ENCODE measurements at places on chromosomes 3 and 15. TPM values are rescaled to one million over a fixed set of nuclear protein-coding genes. Genes with fewer than 3 reads are reported as not detected.

ASB14 gene
- total RNA-seq = not detected

TNIK gene
- 4.3 TPM for total RNA-seq

CNTN6 gene
- total RNA-seq = not detected

DNA sequence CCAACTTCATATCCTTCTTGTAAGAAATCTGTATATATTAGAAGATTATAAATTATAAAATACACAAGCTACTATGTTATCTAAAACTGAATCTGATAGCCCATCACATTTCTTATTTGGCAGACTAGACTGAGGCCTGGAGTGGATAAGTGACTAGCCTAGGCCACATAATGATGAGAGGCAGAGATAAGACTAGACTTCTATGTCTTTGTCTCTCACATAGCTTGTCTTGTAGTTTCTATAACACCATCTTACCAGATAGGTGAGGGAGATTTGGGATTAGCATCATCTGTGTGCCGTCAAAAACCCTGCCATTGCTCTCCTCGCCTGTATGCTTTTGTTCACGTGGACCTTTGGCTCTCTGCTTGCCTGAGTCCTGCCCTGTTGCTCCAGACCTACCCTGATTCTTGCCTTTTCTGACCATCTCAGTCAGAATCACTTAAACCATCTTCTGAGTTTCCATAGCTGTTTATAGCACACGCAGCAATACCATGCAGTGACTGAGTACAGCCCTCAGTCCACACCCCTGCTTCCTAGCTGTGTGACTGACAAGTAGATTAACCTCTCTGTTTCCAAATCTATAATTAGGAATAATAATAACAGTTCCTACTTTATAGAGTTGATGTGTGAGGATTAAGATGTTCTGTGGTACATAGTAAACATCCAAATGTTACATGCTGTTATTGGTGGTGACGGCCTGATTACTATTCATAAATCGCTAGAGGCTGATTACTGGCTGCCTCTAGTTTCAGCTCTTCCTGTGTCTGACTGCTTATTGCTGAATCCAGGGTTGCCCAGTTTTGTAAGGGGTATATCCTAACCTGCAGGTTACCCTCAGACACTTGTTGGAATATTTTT is 49.7 kb downstream of the PDE8A start:
- no peak overlapping the region for H3K4me3 ChIP-seq
- no peak for DNase-seq
- H3K27me3 ChIP-seq = no peaks in the 10 kb centered on the region
- H3K36me3 ChIP-seq = no peaks in the 10 kb centered on the region

GRCh38 chr3:163538387-163538786 is 1539.9 kb downstream of the SI start:
- no peak overlapping the region for H3K4me3 ChIP-seq
- no peaks in the 10 kb centered on the region for H3K27me3 ChIP-seq
- no peak for DNase-seq
- no peaks in the 10 kb centered on the region for H3K36me3 ChIP-seq
- H3K27ac ChIP-seq = no peak overlapping the region
- H3K4me1 ChIP-seq = no peaks in the 10 kb centered on the region

GRCh38 chr3:193943200-193943599 is 192.7 kb upstream of the HES1 start:
- DNase-seq = no peak
- no peak overlapping the region for H3K4me3 ChIP-seq
- H3K27me3 ChIP-seq = no peaks in the 10 kb centered on the region
- H3K4me1 ChIP-seq = peaks cover 6% of the 10 kb centered on the region
- no peaks in the 10 kb centered on the region for H3K36me3 ChIP-seq

- H3K4me1 ChIP-seq = peaks cover 8% of the 10 kb centered on the region
- no peak for DNase-seq
- H3K36me3 ChIP-seq = peaks cover 4% of the 10 kb centered on the region
- no peak overlapping the region for H3K27ac ChIP-seq
- H3K27me3 ChIP-seq = no peaks in the 10 kb centered on the region
- no peak overlapping the region for H3K4me3 ChIP-seq
Measured at GRCh38 chr3:62238431-62238830, 134.9 kb downstream of the FEZF2 start.

- DNase-seq = no peak
- no peak overlapping the region for H3K4me3 ChIP-seq
- H3K27ac ChIP-seq = no peak overlapping the region
- no peaks in the 10 kb centered on the region for H3K27me3 ChIP-seq
- H3K4me1 ChIP-seq = peaks cover 3% of the 10 kb centered on the region
- no peaks in the 10 kb centered on the region for H3K36me3 ChIP-seq
Measured at GRCh38 chr3:35659768-35660167, 20.4 kb downstream of the ARPP21 start.

- H3K4me3 ChIP-seq = no peak overlapping the region
- H3K36me3 ChIP-seq = no peaks in the 10 kb centered on the region
- H3K27me3 ChIP-seq = no peaks in the 10 kb centered on the region
- H3K27ac ChIP-seq = peak overlapping the region; percentile 56
- DNase-seq = no peak
Measured at GRCh38 chr3:194571491-194572142, 61.6 kb downstream of the TMEM44 start.

DNA sequence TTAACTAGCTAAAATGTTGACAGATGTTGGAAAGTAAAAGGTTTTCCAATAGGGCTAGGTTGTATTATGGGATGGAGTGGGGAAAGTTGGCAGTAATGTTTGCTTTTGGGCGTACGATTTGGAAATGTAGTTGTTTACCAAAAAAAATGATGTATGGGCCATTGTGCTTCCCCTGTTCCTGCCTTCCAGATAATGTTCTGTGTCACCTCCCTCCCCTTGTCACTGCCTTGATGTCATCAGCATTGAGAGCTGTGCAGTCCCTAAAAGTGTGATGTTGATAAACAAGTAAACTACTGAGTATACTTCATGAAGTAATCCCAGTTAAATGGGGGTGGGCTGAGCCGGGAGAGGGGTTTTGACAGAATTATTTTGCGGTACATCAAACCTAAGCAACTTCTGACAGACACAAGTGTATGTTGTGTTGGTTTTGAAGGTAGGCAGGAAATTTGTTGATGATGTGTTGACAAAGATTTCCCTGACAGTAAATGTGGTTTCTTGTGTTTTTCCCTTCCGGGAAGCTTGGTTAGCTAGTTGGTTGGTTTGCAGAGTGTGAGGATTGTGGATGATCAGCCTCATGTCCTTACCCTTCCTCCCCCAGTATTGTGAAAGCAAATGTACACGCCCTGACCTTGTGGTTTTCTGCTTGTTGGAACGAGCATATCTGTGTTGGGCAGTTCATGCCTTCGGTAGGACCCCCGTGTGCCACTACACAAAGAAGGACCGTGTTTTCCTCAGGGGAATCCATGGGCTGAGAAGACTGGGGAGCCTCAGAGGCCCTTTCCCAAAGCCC is 87.3 kb downstream of the PGPEP1L start:
- no peaks in the 10 kb centered on the region for H3K27me3 ChIP-seq
- no peak overlapping the region for H3K4me3 ChIP-seq
- peaks cover 6% of the 10 kb centered on the region for H3K4me1 ChIP-seq
- H3K36me3 ChIP-seq = peaks cover 77% of the 10 kb centered on the region

DNA sequence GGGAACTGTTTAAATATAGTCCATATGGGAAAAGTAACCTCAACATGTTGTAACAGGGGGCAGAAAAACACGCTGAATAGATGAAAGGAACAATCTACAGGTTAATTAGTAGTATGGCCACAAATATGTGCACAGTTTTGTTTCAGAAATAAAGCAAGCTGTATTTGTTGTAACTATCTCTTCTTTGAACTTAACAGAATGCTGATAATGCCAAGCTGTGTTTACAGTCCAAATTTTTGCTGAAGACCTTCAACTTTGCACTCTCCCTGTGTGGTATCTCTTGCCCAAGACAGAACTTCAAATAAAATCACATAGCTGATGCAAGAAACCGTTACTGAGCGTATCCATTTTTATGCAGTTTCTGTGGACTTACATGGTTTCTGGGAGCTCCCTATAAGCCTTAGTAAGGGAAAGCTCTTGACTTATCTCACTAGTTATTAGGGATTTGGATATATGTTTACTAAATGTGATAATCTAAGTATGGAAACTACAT is 425.4 kb upstream of the TPRG1 start:
- no peak overlapping the region for H3K27ac ChIP-seq
- H3K27me3 ChIP-seq = no peaks in the 10 kb centered on the region
- no peak for DNase-seq
- no peaks in the 10 kb centered on the region for H3K4me1 ChIP-seq

- H3K4me3 ChIP-seq = no peak overlapping the region
- no peak for DNase-seq
- H3K27ac ChIP-seq = no peak overlapping the region
- H3K27me3 ChIP-seq = no peaks in the 10 kb centered on the region
- no peaks in the 10 kb centered on the region for H3K36me3 ChIP-seq
Measured at GRCh38 chr3:16086690-16087089, 87.8 kb upstream of the GALNT15 start.

DNA sequence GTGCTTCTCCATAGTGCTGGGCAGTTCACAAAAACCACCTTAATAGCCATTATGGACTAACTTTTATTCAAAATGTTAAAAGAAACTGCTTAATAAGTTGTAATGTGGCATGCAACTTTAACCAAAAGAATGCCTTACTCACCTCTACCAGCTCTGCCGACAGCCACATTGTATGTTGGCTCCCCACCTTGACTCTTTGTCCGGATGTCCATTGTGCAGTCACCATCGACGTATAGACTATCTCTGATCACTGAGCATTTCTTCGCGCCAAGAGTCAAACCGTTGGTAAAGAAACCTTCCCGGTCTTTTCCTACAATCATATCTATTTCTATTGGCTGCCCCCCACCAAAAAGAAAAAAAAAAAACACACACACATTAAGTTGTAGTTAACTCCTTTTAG is 2.5 kb downstream of the PFN2 start:
- no peak overlapping the region for H3K4me3 ChIP-seq
- no peak overlapping the region for H3K27ac ChIP-seq
- peaks cover 5% of the 10 kb centered on the region for H3K27me3 ChIP-seq
- DNase-seq = no peak
- H3K4me1 ChIP-seq = peaks cover 22% of the 10 kb centered on the region

DNA sequence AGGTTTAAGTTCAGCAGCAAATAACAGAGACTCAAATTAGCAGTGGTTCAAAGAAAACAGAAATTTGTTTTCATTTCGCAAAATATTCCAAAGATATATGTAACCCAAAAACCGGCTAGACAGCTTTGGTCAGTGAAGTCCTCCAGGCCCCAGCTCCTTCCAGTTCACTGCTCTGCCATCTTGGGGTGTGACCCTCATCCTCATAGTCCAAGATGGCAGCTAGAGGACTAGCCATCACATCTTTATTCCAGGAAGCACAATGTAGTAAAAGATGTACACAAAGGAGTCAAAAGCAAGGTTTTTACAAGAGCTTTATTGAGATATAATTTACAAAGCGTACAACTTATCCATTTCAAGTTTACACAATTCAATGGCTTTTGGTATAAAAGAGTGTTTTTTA is 107.1 kb downstream of the LIPC start:
- DNase-seq = no peak
- H3K27ac ChIP-seq = no peak overlapping the region
- H3K36me3 ChIP-seq = no peaks in the 10 kb centered on the region
- H3K4me3 ChIP-seq = no peak overlapping the region
- no peaks in the 10 kb centered on the region for H3K4me1 ChIP-seq

DNA sequence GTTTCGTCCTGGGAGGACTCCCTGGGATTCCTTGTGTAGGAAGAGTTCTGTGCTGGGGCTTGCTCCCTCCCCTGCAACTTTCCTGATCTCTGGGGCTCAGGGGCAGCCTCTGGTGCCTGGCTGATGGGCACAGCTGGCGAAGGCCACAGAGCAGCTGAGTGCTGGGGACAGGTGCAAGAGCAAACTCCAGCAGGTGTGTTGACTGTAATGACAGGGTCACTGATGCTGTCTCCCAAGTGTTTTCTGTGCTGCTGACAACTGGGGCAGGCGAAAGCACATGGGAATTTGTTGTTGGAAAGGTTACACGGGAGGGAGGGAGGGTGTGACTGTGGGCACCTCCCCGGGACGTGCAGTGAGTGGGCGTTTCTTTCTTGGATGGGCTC is 21.6 kb downstream of the CPN2 start:
- no peak overlapping the region for H3K4me3 ChIP-seq
- DNase-seq = no peak
- H3K27ac ChIP-seq = no peak overlapping the region
- H3K36me3 ChIP-seq = no peaks in the 10 kb centered on the region

GRCh38 chr15:26048669-26049068 is 185.5 kb upstream of the ATP10A start:
- no peaks in the 10 kb centered on the region for H3K4me1 ChIP-seq
- H3K27ac ChIP-seq = no peak overlapping the region
- H3K36me3 ChIP-seq = no peaks in the 10 kb centered on the region
- no peak for DNase-seq
- no peaks in the 10 kb centered on the region for H3K27me3 ChIP-seq
- H3K4me3 ChIP-seq = no peak overlapping the region

DNA sequence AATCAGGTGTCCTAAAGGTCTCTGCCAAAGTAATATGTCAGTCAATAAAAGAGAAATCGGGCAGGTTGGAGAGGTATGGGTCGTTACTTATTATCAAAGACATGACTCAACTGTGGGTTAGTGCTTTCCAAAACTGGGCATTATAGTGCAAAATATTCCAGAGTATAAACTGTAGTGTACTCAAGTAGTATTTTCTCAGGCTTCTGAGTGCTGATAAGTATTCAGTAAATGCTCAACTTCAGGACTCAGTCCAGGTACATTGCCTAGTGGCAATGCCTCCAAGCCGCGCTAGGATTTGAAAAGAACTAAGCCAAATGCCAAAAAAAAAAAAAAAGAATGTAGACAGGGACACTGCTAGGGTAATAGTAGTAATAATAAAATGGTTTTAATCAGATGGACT is 233.2 kb downstream of the CPNE4 start:
- no peak for DNase-seq
- H3K4me3 ChIP-seq = no peak overlapping the region
- no peaks in the 10 kb centered on the region for H3K36me3 ChIP-seq

- H3K27ac ChIP-seq = no peak overlapping the region
- no peaks in the 10 kb centered on the region for H3K36me3 ChIP-seq
- peaks cover 4% of the 10 kb centered on the region for H3K4me1 ChIP-seq
- H3K4me3 ChIP-seq = no peak overlapping the region
Measured at GRCh38 chr15:86591994-86592735, 512.5 kb downstream of the AGBL1 start.

DNA sequence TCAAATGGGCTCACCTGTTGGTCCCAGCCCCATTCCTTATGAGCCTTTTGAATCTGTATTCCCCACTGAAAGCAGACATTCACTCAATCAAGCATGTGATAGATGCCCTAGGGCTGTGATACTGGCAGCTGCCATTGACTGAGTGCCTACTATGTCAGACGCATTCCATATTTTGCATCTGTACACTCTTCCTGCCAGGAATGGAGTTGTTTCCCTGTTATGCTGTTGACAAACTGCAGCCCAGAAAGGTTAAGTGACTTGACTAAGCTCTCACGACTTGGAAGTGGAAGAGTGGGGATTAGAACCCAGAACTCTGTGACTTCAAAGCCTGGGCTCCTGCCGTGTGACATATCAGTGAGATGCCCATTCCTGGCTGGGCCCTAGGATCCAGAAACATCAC is 211.4 kb downstream of the RPLP1 start:
- no peak overlapping the region for H3K4me3 ChIP-seq
- peaks cover 9% of the 10 kb centered on the region for H3K27me3 ChIP-seq
- no peak for DNase-seq
- no peaks in the 10 kb centered on the region for H3K36me3 ChIP-seq

- no peak overlapping the region for H3K27ac ChIP-seq
- no peaks in the 10 kb centered on the region for H3K27me3 ChIP-seq
- no peaks in the 10 kb centered on the region for H3K36me3 ChIP-seq
- no peak overlapping the region for H3K4me3 ChIP-seq
Measured at GRCh38 chr3:146873748-146874147, 268.6 kb upstream of the PLSCR5 start.

All from suprapubic skin (tissue), 4 donors.